ENCODE measurements at places on chromosomes 3 and 15.

DNA sequence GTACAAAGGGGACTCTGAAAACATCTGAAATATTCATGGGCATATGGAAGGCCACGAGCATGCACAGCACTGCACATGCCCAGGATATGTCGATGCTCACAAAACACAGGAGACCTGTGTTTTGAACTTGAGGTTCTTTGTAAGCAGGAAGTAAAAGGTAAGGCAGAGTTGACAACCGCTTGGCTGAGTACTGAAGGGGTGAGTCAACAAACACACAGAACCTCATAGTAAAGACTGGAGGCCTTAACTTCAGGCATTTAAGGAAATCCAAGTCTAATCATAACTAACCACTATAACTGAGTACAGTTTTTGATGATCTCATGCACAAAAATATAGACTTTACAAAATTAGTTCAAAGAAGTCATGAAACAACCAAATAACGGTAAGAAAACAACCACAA lies 80.6 kb downstream of the MYO9A start:
- DNase-seq: no peak

DNA sequence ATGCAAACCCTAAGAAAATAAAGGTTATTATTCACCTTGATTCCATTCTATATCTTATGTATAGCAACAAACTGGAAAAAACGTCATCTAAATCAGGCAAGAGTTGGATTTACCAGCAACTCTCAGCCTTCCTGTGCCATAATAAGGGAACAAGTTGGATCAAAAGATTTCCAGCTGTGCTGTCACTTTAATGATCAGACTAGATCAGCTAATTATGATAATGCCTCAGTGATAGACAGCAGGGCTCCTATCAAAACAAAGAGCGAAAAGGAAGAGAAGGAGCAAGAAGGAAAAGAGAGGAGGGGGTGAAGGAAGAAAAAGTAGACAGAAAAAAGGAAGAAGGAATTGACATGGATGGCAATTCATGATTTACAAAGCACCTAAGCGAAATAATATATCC lies 36.7 kb upstream of the BCL6 start:
- DNase-seq: no peak

GRCh38 chr3:127449486-127450212 lies 140.9 kb downstream of the TPRA1 start:
- no peak for DNase-seq

DNA sequence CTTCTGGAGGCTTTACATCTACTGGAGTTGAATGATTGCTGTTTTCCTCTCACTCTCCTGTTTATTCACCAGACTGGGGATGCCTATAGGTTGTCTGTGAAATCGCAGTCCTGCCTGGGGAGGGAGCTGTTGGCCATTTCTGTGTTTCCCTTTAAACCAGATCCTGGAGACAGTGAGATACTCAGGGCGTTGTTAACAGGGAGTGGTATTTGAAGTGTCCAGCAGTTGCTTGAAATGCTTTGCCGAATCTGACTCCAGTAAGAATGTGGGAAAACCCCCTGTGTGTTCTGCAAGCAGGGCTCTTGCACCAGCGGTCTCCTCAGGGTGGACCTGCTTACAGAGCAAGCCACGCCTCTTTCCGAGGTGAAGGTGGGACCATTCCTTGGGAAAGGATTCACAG lies 4.3 kb upstream of the LRRK1 start:
- DNase-seq: no peak

GRCh38 chr3:151609491-151609890 lies 124.2 kb upstream of the AADACL2 start:
- DNase-seq: no peak

GRCh38 chr15:42363487-42363886 lies 4.2 kb downstream of the CAPN3 start:
- no peak for DNase-seq

DNA sequence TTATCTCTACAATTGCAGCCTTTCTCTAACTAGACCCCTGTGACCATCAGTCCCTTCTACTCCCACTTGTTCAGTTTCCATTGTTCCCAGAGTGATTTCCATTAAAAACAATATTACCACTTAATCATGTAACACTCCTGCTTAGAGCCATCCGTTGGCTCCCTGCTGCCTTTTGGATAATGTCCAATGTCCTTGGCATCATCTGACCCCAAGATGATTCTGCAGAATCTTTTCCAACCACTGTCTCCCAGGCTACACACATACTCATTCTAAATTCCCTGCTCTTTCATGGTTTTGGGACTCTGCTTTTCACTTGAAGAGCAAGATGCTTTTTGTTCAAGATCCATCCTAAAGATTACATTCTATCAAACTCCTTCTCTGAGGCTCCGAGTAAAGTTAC lies 7.1 kb downstream of the KCNH8 start:
- DNase-seq: no peak

- no peak for DNase-seq
These were observed 48.2 kb upstream of the MYO5C start for GRCh38 chr15:52343831-52344230.

GRCh38 chr3:157416347-157417087 lies 20.1 kb upstream of the PTX3 start:
- no peak for DNase-seq

DNA sequence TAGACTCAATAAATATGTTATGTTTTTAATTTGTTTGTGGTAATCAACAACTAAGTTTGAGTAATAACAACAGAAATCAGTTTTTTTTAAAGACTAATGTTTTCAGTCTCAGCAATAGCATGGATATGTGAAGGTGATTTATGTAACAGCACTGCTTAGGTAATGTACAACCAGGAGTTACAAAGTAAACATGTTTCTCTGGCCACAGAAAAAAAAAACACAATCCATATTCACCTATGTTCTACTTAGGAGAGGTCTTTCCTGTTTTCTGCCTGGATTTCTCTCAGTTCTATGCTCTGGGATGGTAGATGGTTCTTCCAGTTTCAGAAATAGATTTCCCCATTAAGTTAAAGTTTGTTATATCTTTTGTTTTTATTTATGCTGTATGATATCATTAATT lies 579.4 kb downstream of the SI start:
- no peak for DNase-seq

DNA sequence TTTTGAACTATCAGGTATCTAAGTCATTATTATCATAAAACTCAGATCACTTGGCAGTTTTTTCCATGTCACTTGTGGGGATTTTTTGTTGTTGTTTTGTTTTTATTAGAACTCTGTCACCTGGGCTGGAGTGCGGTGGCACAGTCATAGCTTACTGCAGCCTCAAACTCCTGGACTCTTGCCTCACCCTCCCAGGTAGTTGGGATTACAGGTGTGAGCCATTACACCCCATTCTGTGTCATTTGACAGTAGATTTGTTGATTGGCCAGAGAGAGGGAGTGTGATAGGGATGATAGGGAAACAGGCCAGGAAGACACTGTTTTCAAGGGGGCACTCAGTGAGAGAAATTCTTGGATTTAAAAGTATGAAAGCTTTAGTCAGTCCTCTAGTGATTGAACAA lies 54.7 kb upstream of the SCAANT1 start:
- DNase-seq: no peak

- DNase-seq: no peak
These were observed 45.2 kb downstream of the RGMA start for GRCh38 chr15:93043621-93044300.

DNA sequence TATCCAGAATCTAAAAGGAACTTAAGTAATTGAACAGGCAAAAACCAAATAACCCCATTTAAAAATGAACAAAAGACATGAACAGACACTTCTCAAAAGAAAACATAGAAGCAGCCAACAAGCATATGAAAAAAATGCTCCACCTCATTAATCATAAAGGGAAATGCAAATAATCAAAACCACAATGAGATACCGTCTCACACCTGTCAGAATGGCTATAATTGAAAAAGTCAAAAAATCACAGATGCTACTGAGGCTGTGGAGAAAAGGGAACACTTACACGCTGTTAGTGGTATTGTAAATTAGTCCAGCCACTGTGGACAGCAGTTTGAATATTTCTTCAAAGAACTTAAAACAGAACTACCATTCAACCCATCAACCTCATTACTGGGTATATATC lies 220.7 kb downstream of the MEX3B start:
- no peak for DNase-seq

DNA sequence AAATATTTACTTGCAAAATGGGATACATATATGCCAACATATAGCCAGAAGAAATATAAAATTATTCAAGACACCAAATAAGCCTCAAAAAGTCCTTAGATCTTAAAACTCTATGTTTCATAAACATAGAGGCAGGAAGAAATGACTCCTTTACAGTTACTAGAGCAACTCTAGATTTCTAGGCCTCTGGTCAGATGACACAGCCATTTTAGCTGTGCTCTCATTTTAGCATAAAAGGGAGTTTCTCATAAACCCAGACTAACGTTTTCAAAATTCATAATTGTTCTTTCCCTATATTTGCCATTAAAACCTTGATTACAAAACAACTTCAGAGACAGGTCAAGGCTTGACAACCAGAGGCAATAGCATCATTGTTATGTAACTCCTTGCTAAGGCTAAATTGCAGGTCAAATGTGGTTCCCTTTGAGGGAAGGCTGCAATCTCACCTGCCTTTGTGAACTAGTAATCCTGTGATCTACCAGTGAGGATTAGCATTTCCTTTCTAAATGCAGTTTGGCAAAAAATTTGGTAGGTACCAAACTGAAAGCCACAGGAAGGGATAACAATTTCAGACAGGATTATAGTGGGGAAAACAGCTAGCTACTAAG lies 8.2 kb downstream of the THOC7 start:
- DNase-seq: no peak

GRCh38 chr3:38114052-38114874 lies 22.7 kb downstream of the ACAA1 start:
- DNase-seq: no peak

DNA sequence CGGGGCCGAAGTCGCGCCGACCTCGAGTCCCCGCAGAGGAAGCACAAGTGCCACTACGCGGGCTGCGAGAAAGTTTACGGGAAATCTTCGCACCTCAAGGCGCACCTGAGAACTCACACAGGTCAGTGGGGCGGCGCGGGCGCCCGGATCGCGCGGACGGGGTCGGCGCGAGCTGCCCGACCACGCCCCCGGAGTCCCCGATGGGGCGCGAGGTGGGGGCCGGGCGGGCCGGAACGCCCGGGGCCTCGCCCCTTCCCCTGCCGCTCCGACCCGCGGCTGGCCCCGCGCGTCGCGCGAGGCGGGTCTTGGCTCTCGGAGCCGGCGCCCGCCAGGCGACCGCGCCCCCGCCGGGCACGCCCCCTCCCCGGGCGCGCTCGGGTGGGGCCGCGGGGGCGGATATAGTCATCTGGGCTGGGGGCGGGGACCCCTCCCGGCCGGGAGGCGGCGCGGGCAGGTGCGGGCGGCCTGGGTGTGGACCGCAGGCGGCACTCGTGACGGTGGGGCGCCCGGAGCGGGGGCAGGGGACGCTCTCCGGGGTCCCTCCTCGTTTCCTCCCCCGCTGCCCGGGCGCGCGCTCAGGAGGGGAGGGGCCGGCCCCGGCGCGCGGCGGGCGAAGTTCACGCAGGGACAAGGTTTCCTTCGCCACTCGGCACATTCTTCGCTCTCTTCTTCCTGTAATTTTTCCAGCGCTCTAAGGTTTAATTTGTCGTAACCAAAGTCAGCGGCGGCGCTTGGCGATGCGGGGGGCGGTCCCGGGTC lies 1.2 kb downstream of the KLF13 start:
- no peak for DNase-seq

GRCh38 chr3:144129536-144130214 lies 158.1 kb downstream of the DIPK2A start:
- DNase-seq: no peak

GRCh38 chr3:29382409-29382808 lies 101.5 kb downstream of the RBMS3 start:
- DNase-seq: no peak

DNA sequence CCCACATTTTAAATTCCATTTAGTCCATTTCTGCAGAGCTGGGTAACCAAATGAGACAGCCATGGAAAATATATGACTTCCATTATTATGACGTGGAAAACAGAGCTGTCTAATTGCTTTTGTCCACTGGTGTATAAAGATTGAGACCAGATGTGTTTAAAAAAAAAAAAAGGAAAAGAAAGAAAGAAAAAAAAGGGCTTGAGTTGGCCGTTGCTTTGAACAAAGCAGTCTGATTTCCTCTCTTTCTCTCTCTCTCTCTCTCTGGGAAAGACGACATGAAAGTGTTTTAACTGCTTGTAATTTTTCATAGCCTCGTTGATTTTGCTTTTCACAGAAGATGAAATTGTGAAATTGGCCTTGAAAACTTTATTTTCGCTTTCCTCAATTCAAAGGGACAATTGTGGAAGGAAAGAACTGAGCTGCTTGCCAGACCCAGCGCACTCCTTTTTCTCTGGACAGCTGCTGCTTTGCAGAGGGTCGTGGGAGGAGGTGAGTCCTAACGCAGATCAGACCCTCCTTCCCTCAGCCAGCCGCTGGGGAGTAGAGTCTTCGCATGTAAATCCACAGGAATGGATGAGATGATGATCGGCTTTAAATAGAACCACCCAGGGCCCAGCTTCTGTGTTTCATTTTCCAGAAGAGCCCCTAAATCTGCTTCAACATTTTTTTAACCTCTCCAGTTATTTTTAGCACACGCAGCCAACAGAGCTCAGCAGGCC lies 42.8 kb upstream of the UBE2E1 start:
- DNase-seq: no peak

- no peak for DNase-seq
These were observed 1.1 kb upstream of the RNU6-1 start for GRCh38 chr15:67840749-67841512.

- DNase-seq: no peak
These were observed 23.4 kb downstream of the SNAPC5 start for GRCh38 chr15:66474135-66474534.

DNA sequence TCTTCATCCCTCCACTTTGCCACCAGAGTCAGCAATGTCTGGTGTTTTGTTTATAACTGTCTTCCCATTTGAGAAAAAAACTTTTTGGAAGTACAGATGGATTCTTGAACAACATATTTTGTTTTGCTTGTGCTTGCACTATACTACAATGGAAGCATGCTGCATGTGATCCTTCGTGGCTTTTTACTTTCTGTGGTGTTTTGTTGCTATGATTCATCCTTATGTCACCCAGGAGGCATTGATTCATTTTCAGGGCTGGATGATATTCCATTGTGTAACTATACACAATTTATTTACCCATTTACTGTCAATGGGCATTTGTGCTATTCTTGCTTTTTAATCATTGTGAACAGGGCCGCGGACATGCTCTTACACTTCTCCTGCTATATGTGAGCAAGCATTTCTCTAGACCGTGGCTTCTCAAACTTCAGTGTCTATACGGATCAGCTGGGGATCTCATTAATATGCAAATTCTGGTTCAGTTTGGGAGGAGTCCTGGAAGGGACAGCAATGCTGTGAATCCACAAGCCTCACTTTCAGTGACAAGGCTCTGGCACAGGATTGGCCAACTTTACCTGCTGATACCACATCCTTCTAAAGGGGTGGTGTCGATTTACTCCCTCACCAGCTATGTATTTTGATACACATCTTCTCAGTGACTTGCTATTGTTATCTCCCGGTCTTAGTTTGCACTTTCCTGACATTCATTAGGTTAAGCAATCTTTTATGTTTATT lies 65.9 kb downstream of the POLR2M start:
- DNase-seq: no peak
